Urothelium cell line (cell line): ENCODE measurements at places on chromosomes 7 and 10.

GRCh38 chr10:29667191-29667590 is 32.4 kb upstream of the SVIL start:
- DNase-seq = no peak

DNA sequence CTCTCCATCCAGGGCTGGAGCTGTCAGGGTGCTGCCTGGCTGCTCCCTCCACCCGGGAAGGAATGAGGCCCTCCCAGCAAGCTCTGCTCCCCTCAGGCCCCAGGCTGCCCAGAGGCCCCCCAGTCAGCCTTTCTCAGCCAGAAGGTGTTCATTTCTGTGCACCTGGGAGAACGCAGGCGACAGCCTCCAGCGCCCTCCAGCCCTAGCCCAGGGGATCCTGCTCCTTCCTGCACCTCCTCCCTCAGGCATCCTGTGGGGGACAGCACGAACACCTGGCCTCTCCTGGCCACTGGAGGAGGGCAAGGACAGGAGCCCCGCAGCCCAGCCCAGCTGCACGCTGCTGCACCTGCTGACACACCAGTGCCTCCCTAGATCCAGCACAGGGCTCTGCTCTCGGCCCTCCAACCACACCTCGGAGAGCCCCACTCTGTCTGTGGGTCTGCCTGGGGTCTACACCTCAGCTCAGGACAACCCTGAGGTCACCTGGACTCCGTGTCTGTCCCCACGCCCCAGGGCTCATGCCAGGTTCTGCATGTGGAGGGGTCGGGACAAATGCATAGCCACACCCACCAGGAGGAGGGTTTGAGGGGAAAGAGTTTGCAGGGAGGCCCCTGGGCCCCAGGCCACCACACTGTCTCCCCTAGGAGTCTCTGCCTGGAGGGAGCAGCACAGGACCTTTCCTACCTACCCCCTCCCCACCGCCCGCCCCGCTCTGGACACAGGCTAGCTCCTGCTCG is 7.4 kb upstream of the PWWP2B start:
- peak; percentile 16 for DNase-seq

DNA sequence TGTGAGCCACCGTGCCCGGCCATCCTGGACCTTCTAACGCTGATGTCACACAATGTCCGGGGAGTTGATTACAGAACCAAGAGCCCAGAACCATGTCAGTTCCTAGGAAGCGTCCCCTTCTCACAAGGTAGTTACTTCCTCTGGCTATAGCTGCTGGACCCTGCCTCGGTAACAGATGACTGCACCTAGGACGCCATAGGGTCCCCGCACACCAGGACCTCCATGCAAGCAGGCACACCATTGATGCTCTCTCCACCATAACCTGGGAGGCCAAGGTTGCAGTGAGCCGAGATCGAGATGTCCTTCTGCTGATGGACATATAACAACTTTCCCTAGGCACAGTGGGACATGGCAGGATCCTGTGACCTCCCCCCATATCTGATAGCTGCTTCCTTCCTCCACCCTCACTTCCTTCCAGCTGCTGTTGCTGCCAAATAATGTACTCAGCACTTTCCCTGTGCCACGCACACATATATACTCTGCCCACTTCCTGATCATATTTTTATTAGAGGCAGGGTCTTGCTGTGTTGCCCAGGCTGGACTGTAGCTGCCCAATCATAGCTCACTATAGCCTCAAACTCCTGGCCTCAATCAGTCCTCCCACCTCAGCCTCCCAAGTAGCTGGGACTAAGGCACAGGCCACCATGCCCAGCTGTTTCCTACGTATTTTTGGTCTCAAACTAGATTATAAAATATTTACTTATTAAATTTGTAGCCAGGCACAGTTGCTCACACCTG is 3.5 kb upstream of the SNX8 start:
- DNase-seq = no peak

GRCh38 chr10:49446031-49446430 is 50.1 kb upstream of the DRGX start:
- DNase-seq = no peak
